ENCODE measurements at places on chromosomes 13 and 19.

DNA sequence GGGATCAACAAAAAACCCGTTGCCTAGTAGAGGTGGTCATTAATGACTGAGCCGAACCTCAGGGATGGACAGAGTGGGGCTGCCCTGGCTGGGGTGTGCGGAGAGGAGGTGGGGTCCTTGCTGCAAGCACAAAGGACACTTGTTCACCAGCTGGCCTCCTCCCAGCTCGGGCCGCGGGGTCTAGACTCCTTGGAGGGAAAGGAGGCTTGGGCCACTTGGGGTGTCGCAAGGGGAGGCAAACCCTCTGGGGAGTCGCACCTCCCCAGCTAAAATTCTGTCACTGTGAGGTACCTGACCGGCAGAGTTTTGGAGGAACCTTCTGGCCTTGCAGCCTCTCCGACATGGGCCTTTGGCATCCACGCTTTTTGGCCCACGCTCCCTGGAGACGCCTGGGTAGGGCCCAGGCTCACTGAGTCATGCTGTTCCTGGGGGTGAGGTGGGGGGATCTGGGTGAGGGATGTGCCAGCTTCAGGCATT lies 8.2 kb downstream of the KLHL26 start:
- no peak for DNase-seq

GRCh38 chr13:79861731-79862130 lies 380.8 kb downstream of the NDFIP2 start:
- no peak for DNase-seq

- no peak for DNase-seq
Observed at GRCh38 chr13:73691891-73692290, 442.3 kb downstream of the KLF12 start.

GRCh38 chr13:37596805-37597204 lies 1.8 kb downstream of the POSTN start:
- DNase-seq: no peak

DNA sequence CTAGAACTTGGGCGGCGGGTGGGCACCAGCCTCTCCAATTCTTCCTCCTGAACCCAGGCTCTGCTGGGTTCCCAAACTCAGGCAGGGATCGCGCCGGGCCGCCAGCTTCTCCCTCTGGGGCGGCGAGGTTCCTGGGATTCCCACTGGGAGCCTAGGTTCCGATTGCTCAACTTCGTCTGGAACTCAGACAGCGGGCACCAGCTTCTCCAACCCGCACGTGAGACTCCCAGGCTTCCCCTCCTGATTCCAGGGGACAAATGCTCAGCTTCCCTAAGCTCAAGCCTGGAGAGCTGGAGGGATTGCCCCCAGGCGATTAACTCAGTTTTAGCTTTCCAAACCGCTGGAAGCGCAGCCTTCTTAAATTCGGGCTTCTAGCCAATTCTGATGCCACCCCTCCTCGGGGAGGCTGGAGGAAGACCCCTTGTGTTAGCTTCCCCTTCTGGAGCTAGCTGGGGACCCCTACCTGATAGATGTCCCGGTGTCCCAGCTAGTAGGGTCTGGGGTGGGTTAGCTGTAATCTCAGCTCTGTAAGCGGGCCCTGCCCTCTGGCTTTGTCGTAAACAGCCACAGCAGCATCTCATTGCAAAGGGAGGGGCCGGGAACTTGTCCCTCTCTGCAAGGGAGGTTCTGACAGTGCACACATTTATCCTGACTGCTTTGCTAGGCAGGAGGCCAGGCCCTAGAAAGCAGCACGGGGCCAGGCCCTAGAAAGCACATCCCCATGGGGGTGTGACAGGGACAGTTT lies 671 bp downstream of the MCOLN1 start:
- peak; percentile 67 for DNase-seq

- peak; percentile 74 for DNase-seq
Observed at GRCh38 chr13:76879203-76879882, 6.9 kb downstream of the KCTD12 start.

- no peak for DNase-seq
Observed at GRCh38 chr19:3708207-3708931, at the start of gene TJP3. Gene TJP3, plus strand, starts transcription at chr19:3708384. Its CDS starts 20,049 bp downstream, at chr19:3728433.

DNA sequence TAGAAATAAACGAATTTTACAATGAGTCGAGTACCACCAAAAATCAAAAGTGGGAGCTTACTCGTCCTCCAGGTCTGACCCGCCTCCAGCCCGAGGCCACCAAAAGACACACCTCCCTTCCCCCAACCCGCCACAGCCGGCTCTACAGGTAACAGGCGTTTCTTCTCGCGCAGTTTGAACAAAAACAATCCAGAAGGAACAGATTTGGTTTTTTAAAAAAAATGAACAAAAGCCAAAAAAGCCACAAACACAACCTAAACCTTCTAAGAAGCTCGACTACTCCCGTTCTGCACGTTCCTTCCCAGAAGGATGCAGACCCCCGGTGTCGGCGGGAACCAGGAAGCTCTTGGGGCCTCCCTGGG lies 671 bp downstream of the ZDHHC20 start:
- peak; percentile 31 for DNase-seq

DNA sequence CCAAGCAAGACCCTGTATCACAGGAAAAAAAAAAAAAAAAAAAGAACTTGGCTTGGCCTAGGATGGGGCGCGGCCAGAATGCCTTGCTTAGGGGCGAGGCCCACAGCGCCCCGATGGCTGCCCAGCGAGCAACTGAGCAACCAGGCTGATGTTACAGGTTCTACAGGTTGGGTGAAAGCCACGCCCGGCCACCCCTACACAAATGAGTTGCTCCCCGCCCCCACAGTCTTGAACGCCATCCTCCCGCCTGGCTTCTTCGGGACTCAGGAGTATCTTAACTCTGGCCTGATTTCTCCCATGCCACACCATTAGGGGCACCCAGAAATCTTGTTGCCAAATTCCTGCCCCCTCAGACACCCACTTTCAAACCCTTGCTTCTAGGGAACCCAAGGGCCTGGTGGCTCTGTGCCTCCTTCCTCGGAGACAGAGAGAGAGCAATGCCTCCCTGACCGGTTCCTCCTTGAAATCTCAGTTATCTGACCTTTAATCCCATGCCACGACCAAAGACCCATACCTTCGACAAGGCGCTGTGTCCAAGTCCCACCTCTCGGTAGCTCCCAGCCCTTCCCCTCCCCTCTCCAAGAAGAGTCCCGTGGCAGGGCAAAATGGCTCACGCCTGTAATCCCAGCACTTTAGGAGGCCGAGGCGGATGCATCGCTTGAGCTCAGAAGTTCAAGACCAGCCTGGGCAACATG lies 1.1 kb upstream of the CBLC start:
- no peak for DNase-seq

DNA sequence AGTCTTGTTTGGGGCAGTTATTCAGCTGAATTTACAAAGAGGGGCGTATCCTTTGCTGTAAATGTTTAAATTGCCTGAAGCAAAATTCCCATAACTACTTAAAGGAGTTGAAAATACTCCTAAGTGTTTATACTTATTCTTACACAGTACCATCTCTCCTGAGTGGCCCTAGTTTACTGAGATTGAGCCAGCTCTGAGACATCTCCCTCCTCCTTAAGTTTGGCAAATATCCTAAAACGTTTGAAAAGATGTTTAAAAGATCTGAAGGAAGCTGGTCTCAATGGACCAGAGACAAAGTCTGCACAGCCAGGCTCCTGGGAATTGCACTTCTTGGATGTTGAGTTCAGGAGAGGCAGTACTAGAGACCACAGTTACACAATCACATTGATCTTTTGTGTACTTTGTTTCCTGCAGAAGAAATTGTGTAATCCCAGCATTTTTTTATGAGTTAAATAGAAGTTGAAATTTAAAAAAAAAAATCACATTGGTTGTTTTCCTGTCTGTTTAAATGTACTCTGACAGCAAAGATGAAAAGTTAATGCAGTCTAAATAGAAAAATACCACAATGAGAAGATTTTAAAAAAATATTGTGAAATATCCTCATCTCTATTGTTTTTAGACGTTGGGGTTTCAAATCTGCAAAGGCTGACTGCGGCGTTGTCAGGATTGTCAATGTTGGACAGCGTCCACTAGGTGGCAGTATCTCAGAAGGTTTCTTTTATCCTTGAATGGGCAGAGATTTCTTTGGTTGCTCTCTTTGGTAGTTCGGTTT lies 20.7 kb downstream of the TNFSF11 start:
- DNase-seq: peak; percentile 79

GRCh38 chr13:36059321-36059720 lies 71.9 kb downstream of the DCLK1 start:
- no peak for DNase-seq

DNA sequence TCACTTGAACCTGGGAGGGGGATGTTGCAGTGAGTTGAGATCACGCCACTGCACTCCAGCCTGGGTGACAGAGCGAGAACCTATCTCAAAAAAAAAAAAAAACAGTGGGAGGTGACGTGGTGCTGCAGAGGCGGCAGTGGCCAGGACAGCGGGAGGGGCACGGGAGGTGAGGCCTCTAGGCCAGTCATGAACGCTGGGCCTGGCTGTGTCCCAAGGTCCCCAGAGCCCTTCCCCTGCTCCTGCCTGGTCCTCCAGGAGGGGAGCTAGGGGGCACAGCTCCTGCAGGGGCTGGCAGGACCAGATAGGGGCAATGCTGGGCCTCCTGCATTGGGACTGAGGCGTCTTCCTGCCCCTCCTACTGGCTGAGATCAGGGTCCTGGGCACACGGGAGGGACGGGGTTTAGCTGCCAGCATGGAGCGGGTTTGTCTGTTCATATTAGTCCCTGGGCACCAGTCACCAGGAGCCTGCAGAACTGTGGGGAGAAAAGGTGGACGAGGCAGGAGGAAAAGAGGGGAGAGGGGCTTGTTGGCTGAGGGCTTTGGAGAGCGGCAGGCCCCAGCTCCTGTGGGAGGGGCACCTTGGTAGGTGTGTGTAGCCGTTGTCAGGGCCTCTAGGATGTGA lies 4.5 kb downstream of the MAP2K7 start:
- DNase-seq: no peak

DNA sequence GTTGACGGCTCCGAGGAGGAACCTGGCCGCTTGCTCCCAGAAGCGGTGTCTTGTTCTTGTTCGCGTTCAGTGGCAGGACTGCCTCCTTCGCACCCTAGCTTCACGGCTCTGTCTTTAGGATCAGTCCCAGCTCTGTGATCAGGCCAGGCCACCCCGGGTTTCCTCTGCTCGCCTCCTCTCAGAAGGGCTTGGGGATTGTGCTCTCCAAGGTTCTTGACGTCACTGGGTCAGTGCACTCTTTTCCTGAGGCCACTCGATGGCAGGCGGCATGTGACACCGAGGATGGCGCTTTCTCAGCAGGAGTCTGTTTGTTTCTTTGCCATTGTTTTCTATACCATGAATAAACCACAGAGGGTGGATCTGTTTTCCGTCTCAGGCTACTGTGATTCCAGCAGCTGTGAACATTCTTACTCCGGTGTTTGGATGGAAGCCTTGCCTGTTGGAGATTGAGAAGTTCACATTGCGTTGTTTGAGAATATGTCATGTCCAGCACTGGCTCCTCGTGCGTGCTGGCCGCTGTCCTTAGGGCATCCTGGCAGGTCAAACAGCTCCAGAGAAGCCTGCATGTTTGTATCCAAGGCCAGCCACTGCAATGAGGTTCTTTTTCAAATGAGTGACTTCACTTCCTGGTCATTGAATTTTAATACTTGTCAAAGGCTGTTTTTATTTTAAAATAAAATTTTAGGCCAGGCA lies 44.5 kb downstream of the SLC7A9 start:
- no peak for DNase-seq

DNA sequence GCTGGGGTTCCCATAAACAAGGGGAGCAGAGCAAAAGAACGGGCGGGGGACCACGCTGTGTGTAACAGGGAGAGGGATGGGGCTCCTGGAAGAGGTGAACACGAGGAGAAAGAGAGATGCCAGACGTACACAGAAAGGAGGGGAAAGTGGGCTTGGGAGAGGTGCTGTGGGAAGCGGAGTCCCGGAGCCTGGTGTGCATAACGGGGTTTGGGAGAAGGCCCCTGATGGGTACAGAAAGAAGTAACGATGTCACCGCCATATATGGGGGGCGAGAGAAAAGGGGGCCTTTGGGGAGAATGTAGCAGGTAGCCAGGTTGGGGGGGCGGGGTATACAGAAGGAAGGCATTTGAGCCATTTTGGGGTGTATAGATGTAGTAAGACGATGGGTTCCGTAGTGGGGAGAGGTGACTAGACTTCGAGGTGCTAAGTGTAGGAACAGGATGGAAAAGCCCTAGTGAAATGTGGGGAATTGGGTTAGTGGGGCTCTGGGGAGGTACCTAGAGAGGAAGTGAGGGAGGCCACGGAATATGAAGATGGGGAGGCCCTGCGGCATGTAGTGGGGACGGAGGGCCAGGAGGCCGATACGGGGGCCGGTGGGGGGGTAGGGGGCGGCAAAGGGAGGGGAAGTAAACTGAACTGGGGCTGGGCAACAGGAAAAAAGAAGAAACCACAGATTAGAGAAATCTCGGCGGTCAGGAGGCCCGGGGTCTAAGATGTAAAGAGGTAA lies 787 bp downstream of the ZNF580 start:
- DNase-seq: no peak

DNA sequence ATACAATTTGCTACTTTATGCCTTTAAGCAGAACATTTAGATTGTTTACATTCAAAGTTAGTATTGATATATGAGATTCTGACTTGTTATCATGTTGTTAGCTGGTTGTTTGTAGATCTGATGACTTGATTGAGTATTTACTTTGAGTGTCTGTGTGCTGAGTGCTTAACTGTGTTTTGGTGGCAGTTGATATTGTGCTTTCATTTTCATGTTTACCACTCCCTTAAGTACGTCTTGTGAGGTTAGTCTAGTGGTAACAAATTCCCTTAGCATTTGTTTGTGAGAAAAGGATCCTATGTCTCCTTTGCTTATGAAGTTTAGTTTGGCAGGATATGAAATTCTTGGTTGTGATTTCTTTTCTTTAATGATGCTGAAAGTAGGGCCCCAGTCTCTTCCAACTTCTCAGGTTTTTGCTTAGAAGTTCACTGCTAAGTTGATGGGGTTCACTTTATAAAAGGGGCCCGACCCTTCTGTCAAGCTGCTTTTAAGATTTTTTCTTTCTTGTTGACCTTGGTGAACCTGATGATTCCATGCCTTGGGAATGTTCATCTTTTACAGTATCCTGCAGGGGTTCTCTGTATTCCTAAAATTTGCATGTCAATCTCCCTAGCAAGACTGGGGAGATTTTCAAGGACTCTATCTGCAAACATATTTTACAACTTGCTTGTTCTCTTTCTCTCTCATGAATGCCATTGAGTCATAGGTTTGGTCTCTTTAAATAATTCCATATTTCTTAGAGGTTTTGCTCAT lies 1095.4 kb upstream of the PCDH20 start:
- no peak for DNase-seq

- no peak for DNase-seq
Observed at GRCh38 chr13:102956449-102956848, 109.8 kb downstream of the SLC10A2 start.

GRCh38 chr13:49958321-49958720 lies 22.2 kb upstream of the SPRYD7 start:
- DNase-seq: no peak

DNA sequence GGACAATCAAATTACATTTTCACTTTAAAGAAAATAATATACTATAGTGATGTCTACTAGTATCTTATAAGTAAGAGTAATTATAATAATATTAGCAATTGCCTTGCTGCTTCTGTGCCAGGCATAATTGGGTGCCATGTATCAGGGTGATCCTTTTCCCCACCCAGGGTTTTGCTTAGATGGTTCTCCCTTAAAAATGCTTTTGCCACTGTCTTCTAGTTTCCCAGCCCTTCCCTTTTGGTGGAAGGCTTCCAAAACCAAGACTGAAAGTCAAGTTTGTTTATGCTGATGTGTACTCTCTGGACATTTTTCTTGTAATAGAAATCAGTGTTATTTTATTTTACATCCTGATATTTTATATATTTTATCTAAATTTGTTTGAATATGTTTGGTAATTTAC lies 77.8 kb downstream of the ITGBL1 start:
- no peak for DNase-seq

GRCh38 chr13:27252467-27252866 lies 1.1 kb downstream of the RPL21 start:
- no peak for DNase-seq

All from AG08396 (cell line).